ENCODE measurements at places on chromosomes 11 and 22.

DNA sequence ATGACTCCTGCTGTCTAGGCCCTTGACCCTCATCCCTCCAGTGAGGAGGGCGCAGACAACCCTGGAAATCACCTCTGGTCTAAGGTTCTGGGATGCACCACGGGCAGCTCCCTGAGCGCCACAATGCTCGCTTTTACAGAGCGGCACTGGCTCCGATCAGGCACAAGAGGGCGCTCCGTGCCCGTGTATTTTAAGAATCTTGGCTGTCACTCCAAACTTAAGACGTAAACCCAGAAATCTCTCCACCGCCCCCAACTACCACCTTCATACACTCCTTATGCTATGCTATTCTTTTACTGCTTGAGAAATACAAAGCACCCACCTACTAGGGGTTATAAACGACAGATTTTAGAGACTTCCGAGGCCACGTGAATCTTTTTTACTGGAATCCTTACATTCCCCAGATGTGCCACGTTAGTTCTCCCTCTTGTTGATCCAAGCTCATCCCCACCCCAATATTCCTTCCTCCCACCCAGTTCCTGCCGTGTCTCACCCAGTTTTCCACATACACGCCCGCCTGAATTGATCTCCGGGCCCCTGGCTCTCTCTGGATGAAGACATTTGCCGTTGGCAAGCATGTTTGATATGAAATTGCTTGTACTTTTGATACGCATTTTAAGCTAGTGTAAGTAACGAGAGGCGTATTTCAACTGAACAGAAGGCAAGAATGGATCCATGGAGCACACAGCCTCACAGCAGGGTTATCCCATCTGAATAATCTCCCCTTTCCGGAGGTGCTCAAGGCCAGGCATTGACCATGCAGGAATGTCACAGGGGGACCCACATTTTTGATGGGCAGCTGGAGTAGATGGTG is 453.5 kb downstream of the OPCML start:
- DNase-seq, result peak; percentile 18

DNA sequence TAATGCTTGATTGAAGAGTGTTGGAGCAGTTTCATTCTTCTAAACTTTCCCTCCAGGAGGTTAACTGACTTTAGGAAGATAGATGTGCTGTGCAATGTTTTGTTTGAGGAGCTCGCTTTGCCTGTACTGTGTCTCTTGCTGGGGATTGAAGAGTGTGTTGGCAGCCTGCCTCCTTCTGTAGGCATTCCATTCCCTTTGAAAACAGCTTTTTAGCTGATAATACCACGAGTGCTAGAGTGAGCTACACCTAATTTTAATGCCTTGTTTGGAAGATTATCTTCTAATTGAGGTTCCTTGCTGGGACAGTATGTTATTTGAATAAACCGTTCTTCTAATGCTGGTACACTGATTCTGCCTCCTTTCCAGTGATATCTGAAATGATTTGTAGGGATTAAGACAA is 7.2 kb downstream of the DDX10 start:
- peak; percentile 32 for DNase-seq

DNA sequence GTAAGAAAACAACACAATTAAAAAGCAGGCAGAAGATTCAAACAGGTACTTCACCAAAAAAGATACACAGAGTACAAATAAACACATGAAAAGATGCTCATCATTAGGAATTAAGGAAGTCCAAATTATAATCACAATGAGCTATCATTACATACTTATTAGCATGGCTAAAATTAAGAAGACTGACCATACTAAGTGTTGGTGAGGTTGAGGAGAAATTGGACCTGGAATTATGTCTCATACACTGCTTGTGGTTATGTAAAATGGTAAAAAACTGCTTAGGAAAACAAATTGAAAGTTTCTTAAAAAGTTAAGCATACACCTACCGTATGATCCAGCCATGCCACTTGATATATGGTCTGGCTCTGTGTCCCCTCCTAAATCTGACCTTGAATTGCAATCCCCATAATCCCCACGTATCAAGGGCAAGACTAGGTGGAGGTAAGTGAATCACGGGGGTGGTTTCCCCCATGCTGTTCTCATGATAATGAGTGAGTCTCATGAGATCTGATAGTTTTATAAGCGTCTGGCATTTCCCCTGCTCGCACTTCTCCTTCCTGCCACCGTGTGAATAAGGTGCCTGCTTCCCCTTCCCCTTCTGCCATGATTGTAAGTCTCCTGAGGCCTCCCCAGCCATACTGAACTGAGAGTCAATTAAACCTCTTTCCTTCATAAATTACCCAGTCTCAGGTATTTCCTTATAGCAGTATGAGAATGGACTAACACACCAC is 4.8 kb downstream of the SAAL1 start:
- DNase-seq, result no peak

DNA sequence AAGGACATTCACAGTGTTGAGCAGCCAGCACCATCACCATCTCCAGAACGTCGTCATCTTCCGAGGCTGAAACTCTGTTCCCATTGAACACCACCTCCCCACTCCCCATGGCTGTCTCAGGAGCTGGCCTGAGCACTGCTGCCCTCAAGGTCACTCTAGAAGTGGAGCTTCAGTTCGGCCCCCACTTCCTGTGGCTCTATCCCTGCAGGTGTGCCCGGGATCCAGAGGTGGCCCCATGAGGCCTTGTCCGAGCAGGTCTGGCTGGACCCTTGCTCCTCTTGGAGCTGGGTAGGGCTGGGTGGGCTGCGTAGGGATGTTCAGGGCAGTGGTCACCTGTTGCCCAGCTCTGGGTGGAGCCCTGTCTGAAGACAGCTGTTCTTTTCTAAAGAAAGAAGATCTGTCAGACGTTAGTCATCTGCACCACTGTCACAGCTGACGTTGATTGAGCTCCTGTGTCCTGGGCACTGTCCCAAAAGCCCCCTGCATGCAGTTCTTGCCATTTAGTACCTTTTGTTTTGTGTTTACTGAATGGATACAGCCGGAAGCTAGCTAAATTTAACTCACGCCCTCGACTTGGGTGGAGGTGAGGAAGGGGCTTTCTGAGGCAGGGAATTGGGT is 75.5 kb upstream of the CLDN5 start:
- no peak for DNase-seq

- no peak for DNase-seq
Measured at GRCh38 chr22:25112538-25113253, 87.0 kb upstream of the CRYBB3 start.

DNA sequence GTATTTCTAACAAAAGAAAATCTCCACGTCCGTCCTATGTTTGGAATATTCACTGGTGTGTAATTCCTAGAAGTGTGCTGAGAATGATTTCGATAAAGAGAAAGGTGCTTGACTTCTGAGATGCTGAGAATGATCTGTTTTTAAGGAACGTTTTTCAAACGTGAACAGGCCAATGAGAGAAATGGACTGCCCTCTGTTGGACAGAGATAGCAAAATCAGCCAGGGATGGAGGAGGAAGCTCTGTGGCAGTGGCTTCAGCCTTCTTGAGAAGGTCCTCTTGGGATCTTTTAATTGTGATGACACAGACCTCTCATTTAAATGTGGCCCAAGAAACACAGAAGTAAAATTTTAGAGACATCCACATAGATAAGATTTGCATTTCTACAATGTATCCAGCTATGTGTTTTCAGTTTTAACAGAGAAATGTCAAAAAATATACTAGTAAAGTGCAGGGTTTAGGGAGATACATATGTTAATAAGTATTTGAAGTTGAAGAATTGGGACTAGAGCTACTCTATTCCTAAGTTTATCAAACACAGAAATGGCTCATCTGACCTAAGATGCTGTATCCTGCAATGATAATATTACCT is 84.0 kb upstream of the RCN1 start:
- peak; percentile 38 for DNase-seq

DNA sequence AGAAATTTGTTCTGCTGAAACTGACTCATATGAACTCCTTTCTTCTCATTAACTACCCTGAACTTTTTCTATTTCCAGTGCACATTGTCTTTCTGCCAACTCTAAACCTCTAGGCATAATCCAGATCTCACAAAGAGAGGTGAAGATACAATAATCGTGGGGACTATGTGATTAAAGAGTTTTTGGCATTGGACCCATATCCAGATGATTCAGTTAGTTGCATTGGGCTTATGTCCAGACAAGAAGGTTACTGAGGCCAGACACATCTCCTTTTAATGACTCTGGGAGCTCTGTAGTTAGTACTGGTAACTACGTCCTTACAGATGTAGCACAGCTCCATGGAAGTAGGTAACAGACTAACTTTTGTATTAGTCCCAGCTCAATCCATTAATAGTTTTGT is 273.0 kb downstream of the CASP12 start:
- DNase-seq, result peak; percentile 56

- no peak for DNase-seq
Measured at GRCh38 chr11:33701302-33702230, 940 bp upstream of the C11orf91 start.

GRCh38 chr11:83956119-83956697 is 670.0 kb upstream of the CCDC90B start:
- no peak for DNase-seq

GRCh38 chr11:65448418-65449105 is 26.0 kb downstream of the NEAT1 start:
- no peak for DNase-seq

DNA sequence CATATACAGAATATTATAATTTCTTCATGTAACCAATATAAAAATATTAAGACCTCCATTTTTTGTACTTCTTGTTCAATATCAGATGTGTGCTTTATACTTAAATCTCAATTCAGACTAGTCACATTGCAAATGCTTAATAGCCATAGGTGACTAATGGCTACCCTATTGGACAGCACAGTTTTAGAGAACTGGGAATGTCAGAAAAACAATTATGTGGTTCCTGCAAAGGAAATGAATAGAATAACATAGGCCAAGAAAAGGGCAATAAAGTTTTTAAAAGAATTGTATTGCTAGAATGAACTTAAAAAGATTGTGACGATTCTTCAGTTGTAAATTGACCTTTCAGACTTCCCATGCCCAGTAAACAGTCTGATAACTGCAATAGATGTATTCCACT is 843.0 kb downstream of the METTL15 start:
- no peak for DNase-seq

DNA sequence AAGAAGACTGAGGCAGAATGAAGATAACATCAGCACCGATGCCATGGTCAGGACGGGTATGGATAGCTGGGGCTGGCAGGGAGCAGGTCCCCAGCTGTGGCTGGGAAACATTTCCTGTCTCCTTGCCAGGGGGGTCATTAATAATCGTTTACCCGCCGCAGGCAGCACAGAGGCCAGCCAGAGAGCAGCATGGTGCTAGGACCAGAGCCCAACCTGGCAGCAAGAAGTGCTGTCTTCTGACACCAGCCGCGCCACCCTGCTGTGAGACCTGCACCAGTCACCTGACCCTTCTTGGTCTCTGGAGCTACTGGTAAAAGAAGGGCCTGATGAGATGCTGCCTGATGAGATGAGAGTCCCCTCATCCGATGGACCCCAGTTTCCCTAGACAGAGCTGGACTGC is 36.3 kb downstream of the PDE2A start:
- no peak for DNase-seq

Measured in astrocyte of the cerebellum (primary cell).